Transverse colon (tissue), 4 donors: ENCODE measurements at places on chromosomes 6 and 20. TPM values are rescaled to one million over a fixed set of nuclear protein-coding genes. Genes with fewer than 3 reads are reported as not detected.

DNA sequence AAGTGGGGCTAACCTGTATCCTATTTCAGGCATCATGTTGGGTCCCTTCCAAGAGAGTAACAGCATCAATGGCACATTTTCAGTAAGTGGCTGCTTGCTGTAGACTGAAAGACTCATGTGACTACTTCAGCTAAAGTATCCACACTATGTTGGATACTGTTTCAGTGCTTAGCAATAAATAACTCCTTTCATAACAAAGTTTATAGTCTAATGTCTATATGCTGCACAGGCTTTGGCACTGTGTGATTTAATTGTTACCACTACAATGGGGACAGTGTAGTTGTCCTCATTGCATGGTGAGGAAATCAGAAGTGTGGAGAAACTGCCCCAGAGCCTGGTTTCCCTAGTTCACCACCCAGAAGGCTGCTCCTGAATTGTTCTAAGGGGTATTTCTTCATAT is 318.0 kb upstream of the PTCHD4 start:
- H3K4me1 ChIP-seq, result no peaks in the 10 kb centered on the region
- no peak overlapping the region for H3K4me3 ChIP-seq
- DNase-seq, result no peak
- H3K27ac ChIP-seq, result no peak overlapping the region
- no peaks in the 10 kb centered on the region for H3K27me3 ChIP-seq
- no peaks in the 10 kb centered on the region for H3K36me3 ChIP-seq

DNA sequence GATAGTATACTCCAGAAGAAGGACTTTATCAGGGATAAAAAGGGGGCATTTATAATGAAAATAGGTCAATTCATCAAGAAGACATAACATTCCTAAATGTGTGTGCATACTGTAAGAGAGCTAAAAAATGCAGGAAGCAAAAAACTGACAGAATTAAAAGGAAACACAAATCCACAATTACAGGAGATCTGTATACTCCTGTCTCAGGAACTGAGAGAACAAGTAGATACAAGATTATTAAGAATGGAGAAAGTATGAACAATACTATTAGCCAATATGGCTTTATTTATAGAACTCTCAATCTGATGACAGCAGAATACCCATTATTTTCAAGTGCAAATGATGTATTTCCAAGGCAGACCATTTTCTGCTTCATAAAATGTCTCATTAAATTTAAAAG is 167.7 kb upstream of the BMP5 start:
- no peak overlapping the region for H3K27ac ChIP-seq
- no peaks in the 10 kb centered on the region for H3K27me3 ChIP-seq

DNA sequence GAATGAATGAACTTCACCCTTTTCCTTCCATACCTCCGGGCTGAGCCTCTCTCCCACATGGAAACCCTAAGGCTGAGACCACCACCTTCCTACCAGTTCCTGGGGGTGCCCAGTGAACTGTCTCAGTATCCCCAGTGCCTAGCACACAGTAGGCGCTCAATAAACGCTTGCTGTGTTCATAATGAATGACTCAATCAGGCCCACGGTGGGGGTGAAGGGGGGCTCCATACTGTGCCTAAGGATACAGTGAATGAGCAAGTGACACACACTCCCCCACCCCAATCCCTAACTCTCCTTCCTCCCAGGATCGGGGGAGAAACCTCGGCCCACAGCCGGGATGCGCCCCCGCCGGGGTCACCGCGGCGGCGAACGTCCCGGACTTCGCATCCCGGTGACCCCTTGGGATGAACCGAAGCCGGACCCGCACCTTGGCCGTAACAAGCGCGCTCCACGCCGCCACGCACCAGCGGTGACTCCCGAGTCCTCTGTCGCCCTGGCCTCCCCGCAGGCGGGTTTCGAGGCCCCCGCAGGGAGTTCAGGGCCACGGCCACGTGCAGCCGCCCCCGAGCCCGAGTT is 592 bp downstream of the KCNG1 start:
- no peaks in the 10 kb centered on the region for H3K36me3 ChIP-seq
- H3K4me1 ChIP-seq, result peaks cover 13% of the 10 kb centered on the region
- no peak for DNase-seq
- H3K27ac ChIP-seq, result peak overlapping the region; percentile 60
- H3K4me3 ChIP-seq, result peak overlapping the region; percentile 52
- H3K27me3 ChIP-seq, result peaks cover 67% of the 10 kb centered on the region

GRCh38 chr20:35886537-35886936 is 67.8 kb downstream of the SCAND1 start:
- peak overlapping the region; percentile 12 for H3K27ac ChIP-seq
- H3K4me3 ChIP-seq, result no peak overlapping the region
- no peak for DNase-seq
- H3K4me1 ChIP-seq, result peaks cover 4% of the 10 kb centered on the region
- H3K27me3 ChIP-seq, result no peaks in the 10 kb centered on the region

DNA sequence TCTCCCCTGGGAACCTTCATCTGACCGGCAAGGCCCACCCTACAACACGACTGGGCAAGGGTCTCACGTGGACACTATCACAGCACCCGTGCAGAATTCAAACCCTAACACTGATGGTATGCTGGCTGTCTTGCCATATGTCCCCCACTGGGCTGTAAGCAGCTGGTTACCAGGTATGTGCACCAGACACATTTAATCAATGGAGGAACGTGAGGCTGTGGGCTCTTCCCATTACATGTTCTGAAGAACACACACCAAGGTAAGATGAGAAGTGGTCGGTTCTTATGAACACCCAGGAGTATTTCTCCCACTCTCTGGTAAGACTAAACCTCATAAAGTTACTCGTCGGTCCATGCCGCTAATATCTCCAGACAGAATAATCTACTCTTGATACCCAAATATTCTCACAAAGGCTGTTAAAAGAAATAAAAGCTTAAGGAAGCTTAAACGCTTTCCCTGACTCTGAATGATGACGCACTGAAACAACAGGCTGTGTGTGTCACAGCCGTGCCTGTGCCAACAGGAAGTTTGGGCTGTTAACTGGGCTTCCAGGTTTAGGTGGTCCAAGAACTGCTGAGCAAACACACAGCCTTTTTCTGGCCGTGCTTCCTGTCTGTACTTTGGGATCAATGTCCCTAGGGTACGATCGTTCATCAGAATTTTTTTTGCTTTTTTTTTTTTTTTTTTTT is 75.3 kb downstream of the SLC23A2 start:
- DNase-seq, result peak; percentile 56
- H3K36me3 ChIP-seq, result no peaks in the 10 kb centered on the region
- H3K4me3 ChIP-seq, result no peak overlapping the region
- no peaks in the 10 kb centered on the region for H3K27me3 ChIP-seq

DNA sequence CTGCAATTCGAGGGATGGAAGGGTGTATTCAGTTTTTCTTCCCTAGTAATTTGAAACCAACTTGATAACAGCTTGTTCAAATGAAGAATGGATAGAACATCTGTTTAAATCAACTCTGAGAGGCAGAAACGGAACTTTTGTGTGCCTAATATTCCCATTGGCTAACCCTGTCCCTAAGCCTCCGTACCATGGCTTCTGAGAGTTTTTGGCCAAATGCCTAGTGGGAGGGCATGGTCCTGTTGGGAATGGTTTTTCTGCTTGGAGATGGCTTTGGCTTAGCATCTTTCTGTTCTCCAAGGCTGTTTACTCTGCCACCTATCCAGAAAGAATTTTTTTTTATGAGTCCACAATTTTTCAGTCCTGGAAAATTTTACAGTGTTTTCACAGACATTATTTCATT is 126.7 kb upstream of the MLIP start:
- H3K4me3 ChIP-seq, result no peak overlapping the region
- H3K36me3 ChIP-seq, result no peaks in the 10 kb centered on the region
- no peaks in the 10 kb centered on the region for H3K4me1 ChIP-seq
- H3K27ac ChIP-seq, result no peak overlapping the region
- DNase-seq, result no peak
- no peaks in the 10 kb centered on the region for H3K27me3 ChIP-seq

- no peak overlapping the region for H3K27ac ChIP-seq
- no peaks in the 10 kb centered on the region for H3K4me1 ChIP-seq
- H3K36me3 ChIP-seq, result peaks cover 22% of the 10 kb centered on the region
- H3K27me3 ChIP-seq, result no peaks in the 10 kb centered on the region
Observed at GRCh38 chr6:42829561-42830092, 47.8 kb downstream of the BICRAL start.

- no peak overlapping the region for H3K4me3 ChIP-seq
- peaks cover 58% of the 10 kb centered on the region for H3K27me3 ChIP-seq
- H3K36me3 ChIP-seq, result no peaks in the 10 kb centered on the region
- H3K4me1 ChIP-seq, result peaks cover 5% of the 10 kb centered on the region
- peak overlapping the region; percentile 21 for H3K27ac ChIP-seq
Observed at GRCh38 chr20:10217721-10218410, 764 bp upstream of the SNAP25 start.

DNA sequence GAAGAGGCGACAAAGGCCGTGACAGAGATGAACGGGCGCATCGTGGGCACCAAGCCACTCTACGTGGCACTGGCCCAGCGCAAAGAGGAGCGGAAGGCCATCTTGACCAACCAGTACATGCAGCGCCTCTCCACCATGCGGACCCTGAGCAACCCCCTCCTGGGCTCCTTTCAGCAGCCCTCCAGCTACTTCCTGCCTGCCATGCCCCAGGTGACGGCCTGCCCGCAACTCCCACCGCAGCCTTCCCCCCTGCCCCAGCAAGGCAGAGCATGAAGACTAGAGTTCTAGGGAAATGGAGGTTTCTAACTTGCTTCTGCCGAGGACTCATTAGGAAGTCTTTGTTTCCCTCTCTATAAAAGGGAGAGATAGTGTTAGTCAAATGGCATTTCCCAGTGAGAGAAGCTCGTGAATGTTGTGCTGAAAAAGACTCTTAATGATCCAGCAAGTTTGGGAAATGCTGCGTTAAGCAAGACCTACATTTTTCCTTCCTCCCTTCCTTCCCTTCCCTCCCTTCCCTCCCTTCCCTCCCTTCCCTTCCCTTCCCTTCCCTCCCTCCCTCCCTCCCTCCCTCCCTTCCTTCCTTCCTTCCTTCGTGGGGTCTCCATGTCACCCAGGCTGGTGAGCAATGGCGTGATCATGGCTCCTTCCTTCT is 20.8 kb downstream of the PABPC1L start:
- no peaks in the 10 kb centered on the region for H3K4me1 ChIP-seq
- no peak for DNase-seq
- H3K4me3 ChIP-seq, result no peak overlapping the region
- H3K27ac ChIP-seq, result no peak overlapping the region
- no peaks in the 10 kb centered on the region for H3K27me3 ChIP-seq

The SPATS1 gene
- not detected for total RNA-seq

The MAK gene
- not detected for total RNA-seq

The VSTM2L gene
- 3.0 TPM for total RNA-seq

The SLC12A5 gene
- total RNA-seq, result not detected
